ENCODE measurements at places on chromosomes 12 and 14.

DNA sequence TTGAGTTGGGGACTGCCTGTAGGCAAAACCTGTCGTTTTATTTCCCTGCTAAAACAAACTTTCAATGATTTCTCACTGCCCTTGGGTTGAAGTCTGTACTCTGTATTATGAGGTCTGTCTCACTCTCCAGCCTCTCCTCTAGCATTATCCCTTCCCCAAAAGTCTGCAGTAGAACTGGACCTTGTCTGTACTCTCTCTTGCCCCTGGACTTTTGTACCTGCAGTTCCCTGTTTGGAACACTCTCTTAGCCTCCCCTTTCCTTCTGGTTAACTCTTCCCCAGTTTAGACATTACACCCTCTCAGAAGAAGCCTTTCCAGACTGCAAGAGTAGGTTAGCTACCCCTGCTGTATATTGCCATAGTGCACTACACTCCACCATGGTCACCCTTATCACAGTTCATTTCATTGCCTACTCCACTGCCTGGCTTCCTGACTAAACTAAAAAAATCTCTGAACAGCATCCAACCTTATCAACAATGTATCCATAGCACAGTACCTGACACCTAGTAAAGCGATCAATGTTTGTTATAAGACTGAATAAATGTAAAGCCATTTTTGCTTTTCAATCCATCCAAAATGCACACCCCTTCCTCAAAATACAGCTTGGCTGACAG lies 3.6 kb upstream of the AJUBA start:
- DNase-seq, result no peak

DNA sequence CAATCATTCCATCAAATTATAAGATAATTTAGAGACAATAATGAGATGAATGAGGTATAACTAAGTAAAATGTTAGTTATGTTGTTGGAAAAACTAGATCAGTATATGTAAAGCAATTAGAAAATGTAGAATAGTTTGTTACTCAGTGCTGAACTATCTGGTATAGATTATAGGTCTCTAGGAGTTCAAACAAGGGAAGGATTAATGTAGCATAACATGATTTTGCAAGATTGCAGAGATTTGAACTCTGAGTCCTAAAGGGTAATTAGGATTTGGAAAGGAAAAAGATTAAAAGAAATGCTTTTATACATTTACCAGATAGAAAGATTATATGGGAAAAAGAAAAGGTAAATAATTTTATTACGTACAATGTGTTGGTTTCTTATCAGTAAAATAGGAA lies 246.3 kb downstream of the KCNC2 start:
- DNase-seq, result no peak

- DNase-seq, result no peak
Observed at GRCh38 chr14:80211153-80212022, at the start of gene DIO2. DIO2 (minus strand) TSS chr14:80211504; CDS start chr14:80211472, 32 bp downstream.

GRCh38 chr14:101054671-101055070 lies 151.1 kb upstream of the RTL1 start:
- DNase-seq, result no peak

DNA sequence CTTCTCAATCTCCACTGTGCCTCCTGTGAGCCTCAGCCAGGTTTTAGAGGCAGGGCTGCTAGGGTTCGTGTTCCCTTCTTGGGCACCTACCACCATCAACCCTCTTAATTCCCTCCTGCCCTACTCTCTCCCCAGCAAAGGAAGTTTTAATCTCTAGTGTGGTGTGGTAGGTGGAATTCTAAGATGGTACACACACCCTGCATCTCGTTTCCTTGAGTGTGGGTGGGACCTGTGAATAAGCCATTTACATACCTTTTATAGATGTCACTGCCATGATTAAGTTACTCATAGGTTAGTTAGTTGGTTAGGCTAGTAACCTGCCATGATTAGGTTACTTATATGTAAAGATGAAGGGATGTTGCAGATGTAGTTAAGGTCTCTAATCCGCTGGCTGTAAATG lies 114.8 kb upstream of the VRK1 start:
- DNase-seq, result no peak

DNA sequence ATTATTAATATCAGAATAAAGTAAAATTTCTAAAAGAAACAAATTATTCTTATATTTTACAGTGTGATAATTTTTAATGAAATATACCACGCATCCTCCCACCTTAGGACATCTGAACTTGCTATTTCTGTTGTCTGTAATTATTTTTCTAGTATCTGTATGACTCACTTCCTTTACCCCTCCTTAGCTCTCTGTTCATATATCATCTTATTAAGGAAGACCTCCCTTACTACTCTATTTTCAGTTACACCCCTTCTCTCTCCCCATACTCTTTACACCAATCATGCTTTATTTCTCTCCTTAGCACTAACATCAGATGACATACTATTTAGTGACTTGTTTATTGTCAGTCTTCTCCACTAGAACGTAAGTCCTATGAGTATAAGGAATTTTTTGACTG lies 34.2 kb upstream of the C12orf50 start:
- DNase-seq, result no peak

GRCh38 chr12:131371401-131372170 lies 339.3 kb upstream of the SFSWAP start:
- DNase-seq, result no peak

DNA sequence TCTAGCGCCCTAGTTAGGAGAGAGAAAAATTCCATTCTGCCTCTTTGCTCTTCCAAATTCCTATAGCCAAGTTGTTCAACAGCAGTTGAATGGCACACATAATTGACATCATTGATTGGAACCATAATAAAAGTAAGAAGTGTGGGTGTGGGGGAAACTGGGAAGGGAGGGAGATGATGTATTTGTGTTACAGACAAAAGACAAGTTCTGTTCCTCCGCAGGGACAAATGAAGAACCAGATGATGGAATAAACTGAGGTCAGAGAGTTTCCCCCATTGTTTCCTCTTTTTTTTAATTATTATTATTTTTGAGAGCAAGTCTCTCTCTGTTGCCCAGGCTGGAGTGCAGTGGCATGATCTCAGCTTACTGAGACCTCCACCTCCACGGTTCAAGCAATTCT lies 34.9 kb downstream of the GDF11 start:
- DNase-seq, result no peak

- no peak for DNase-seq
Observed at GRCh38 chr12:92933606-92934005, 4.5 kb upstream of the EEA1 start.

- no peak for DNase-seq
Observed at GRCh38 chr12:62032870-62033269, 227.3 kb upstream of the USP15 start.

GRCh38 chr12:78886719-78887407 lies 22.3 kb downstream of the SYT1 start:
- no peak for DNase-seq

DNA sequence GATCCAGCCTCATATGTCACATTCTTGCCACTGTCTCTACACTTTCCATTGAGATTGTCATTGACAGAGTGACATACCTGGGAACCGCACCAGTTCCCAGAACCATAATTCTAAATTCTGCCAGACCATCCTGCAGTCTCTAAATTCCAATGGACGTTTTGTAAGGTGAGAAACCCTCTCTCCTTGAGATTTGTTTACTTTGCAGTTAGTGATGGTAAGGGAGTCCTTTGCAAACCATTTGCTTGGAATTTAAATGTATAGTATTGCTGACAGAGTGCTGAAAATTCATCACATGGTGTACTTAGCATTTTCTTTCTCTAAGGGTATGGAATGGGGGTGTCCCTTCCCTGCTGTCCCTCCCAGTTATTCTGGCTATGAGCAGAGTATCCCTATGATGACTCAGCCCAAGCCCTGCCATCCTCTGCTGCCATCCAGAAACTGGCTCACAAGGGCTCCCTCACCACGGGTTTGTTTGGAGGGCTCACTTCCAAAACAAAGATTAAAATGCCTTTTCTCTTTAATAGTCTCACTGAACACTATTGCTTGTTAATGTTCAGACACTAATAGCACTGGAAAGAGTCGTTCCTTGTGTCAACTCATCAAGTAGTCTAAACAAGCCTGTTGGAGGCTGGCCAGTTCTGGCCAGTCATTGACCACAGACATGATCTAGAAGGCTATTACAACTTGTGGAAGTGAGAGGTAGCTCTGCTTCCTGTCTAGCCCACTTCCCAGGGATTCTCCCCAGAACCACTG lies 129.0 kb upstream of the HMGA2 start:
- no peak for DNase-seq

DNA sequence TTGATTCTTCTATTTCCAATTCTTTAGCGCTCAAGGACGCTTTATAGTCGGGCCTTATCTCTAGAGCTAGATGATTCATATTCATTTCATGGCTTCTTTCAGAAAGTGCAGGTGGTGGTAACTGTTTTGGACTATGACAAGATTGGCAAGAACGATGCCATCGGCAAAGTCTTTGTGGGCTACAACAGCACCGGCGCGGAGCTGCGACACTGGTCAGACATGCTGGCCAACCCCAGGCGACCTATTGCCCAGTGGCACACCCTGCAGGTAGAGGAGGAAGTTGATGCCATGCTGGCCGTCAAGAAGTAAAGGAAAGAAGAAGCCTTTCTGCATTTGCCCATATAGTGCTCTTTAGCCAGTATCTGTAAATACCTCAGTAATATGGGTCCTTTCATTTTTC lies 241.9 kb downstream of the PAWR start:
- no peak for DNase-seq

GRCh38 chr14:103138301-103139131 lies 15.3 kb downstream of the TNFAIP2 start:
- DNase-seq, result no peak

- no peak for DNase-seq
Observed at GRCh38 chr14:21275261-21275858, 4.5 kb upstream of the RPGRIP1 start.

DNA sequence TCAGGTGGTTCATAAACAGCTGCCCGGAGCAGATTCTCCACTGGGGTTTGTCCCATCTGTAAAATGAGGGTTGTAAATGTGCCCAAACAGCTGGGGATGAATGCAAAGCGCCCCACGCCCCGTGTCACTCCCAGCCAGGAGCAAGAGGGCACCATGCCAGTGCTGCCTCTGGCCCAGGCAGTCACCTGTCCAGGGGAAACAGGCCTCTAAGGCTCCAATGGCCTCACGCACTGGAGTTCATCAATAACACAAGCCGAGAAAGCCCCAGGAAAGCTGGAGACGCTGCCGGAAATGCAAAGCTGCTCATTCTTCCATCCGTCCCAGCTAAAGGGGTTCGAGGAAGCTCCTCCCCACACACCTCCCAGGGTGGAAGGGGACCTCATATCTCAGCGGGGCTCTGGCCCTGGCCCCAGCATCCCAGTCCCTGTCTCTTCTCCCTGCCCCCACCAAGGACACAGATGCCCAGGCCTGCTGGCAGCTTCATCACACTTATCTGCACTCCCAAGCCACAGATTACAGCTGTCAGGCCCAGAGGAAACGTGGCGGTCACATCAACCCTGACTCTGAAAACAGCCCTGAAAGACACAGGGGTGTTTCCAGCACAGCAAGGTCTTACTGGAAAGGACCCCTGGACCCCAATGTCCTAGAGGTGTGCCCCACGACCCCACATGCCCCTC lies 21.5 kb downstream of the SCARB1 start:
- no peak for DNase-seq

- no peak for DNase-seq
Observed at GRCh38 chr14:93549595-93549994, 118.9 kb downstream of the UNC79 start.

- peak; percentile 29 for DNase-seq
Observed at GRCh38 chr12:52119398-52120254, 40.1 kb downstream of the SMIM41 start.

Data from activated CD4-positive, alpha-beta T cell treated with anti-CD3 and anti-CD28 coated beads, Interleukin-2, amount 10 ng/mL, durations not matched to agents 7 days and 5 days (primary cell).